ENCODE measurements at places on chromosomes 7 and 10. TPM values are rescaled to one million over a fixed set of nuclear protein-coding genes. Genes with fewer than 3 reads are reported as not detected.

NEUROG3 gene
- not detected for total RNA-seq

MEOX2 gene
- 17.0 TPM for total RNA-seq

CAV1 gene
- 306 TPM for total RNA-seq

TET1 gene
- total RNA-seq: 5.4 TPM

PRPS1L1 gene
- not detected for total RNA-seq

HOXA10 gene
- not detected for total RNA-seq

CLEC5A gene
- not detected for total RNA-seq

VPS37D gene
- 4.1 TPM for total RNA-seq

TRIM8 gene
- 109 TPM for total RNA-seq

ABCC2 gene
- total RNA-seq: 0.68 TPM

CPED1 gene
- total RNA-seq: 6.1 TPM

SLC25A28 gene
- 7.1 TPM for total RNA-seq

C10orf105 gene
- 0.12 TPM for total RNA-seq

OPALIN gene
- not detected for total RNA-seq

GJD4 gene
- not detected for total RNA-seq

RASSF4 gene
- total RNA-seq: 4.0 TPM

HGF gene
- total RNA-seq: 33.2 TPM

COL28A1 gene
- under 0.01 TPM for total RNA-seq

ERVW-1 gene
- not detected for total RNA-seq

NPFFR1 gene
- total RNA-seq: not detected

PTER gene
- 14.2 TPM for total RNA-seq

LIPK gene
- total RNA-seq: not detected

COBL gene
- total RNA-seq: not detected

TRIL gene
- total RNA-seq: 6.5 TPM

KIF11 gene
- total RNA-seq: 2.8 TPM

OR6B1 gene
- not detected for total RNA-seq

TFEC gene
- total RNA-seq: not detected

NPTX2 gene
- 0.51 TPM for total RNA-seq

GNB2 gene
- 244 TPM for total RNA-seq

H2BK1 gene
- not detected for total RNA-seq

CEP55 gene
- total RNA-seq: 0.94 TPM

KIAA1217 gene
- 16.4 TPM for total RNA-seq

PRF1 gene
- total RNA-seq: not detected

RPP30 gene
- total RNA-seq: 41.9 TPM

VAX1 gene
- total RNA-seq: not detected

DDX50 gene
- total RNA-seq: 38.5 TPM

CHAT gene
- total RNA-seq: not detected

KCNH2 gene
- total RNA-seq: 0.12 TPM

NUTM2A gene
- 0.34 TPM for total RNA-seq

All from pericardium fibroblast (primary cell).